Left cardiac atrium (tissue), 4 donors: ENCODE measurements at places on chromosomes 5 and 9.

- DNase-seq, result peak; percentile 60
These were observed 1.1 kb upstream of the GNPDA1 start for GRCh38 chr5:142013734-142014521.

GRCh38 chr5:135046661-135047346 lies 12.8 kb upstream of the PITX1 start:
- no peak for DNase-seq

GRCh38 chr9:114414346-114414745 lies 26.6 kb upstream of the AKNA start:
- no peak for DNase-seq

- DNase-seq, result no peak
These were observed 290.2 kb upstream of the RGMB start for GRCh38 chr5:98483301-98483685.

DNA sequence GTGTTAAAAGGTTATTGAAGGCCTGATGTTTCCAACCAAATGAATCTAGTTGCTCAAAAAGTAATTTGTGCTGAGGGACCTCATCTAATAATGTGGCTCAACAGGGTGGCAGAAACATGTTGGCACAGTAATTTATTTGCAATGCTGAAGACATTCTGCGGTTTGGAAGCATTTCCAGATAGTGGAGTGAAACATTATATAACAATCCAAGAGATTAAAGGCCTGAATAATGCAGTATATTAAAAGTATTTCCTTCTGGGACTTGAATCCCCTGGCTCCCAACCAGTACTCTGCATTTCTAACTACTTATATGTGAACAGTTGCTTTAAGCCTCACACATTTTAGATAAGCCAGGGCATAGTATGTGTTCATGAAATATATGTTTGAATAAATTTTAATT lies 25.9 kb upstream of the ALDH1A1 start:
- DNase-seq, result no peak

DNA sequence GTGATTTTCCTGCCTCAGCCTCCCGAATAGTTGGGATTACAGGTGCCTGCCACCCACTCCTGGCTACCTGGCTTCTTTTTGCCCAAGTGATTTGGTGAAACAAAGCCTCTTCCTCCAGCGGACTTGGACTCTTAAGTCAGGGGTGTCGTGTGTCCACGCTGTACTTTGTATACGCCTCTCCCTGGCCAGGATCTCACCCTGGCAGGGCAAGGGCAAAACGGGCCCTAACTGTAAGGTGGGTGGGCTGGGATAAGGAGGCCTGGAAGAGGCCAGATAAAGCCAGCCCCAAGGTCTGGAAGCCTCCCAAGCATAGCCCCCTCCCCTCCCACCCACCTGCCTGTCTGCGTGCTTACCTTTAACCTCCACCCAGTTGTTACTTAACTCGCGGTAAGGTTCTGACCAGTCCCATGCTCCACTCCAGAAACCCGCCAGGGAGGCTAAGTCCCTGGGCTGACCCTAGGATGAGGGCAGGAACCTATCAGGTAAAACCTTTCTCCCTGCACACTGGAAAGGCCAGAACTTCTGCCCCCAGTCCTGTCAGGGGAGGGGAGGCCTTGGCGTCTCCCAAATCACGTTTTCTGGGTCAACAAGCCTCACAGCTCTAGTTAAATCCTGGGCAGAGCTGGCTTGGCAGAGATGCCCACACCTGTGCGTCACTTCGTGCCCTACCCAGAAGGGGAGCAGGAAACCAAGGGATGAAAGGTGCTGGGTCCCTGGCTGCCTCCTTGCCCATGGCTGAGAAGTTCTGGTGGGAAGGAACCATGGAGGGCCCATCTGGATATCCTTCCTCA lies 8.4 kb downstream of the CDK9 start:
- DNase-seq, result no peak

DNA sequence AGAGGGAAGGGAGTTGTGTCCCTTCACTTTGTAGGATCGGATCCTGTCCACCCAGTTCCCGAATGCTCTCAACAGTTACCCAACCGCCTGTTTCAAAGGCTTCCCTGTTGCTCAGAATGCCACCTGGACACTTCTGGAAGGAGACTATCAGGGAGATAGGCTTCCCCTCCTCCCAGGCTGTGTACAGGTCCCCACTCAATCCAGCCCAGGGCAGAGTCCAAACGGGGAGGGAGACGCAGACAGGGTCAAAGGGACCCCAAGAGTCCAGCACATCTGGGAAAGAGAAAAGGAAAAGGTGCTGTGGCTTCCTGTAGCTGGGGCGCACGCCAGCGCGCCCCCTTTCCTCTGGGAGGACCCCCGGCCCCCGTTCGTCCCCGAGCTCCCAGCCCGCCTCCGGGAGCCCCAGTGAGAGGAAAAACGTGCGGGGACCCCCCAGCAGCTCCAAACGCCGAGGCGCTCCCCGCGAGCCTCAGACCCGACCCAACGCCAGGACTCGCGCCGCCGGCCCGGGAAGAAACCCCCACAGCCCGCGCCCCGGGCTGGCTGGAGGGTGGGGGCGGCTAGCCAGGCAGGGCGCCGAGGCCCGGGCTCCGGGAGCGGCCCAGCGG lies 640 bp downstream of the SURF4 start:
- peak; percentile 38 for DNase-seq

DNA sequence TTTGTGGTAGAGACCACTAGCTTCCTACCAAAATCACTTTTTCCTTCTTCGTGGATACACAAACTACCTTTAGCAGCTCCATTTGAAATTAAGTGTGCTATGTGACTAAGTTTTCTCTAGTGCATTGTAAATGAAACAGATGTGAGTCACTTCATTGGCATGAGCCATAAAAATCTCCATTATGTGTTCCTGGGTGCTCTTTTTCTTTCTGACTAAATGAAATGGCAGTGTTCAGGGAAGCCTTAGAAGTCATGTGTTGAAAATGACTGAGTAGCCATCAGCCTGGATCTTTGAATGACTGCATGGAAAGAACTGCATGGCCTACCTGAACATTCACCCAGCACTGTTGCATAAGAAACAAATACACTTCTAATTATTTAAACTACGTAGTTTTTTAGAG lies 107.9 kb downstream of the NDUFAF2 start:
- no peak for DNase-seq

GRCh38 chr9:135076876-135077430 lies 10.5 kb upstream of the OLFM1 start:
- no peak for DNase-seq

DNA sequence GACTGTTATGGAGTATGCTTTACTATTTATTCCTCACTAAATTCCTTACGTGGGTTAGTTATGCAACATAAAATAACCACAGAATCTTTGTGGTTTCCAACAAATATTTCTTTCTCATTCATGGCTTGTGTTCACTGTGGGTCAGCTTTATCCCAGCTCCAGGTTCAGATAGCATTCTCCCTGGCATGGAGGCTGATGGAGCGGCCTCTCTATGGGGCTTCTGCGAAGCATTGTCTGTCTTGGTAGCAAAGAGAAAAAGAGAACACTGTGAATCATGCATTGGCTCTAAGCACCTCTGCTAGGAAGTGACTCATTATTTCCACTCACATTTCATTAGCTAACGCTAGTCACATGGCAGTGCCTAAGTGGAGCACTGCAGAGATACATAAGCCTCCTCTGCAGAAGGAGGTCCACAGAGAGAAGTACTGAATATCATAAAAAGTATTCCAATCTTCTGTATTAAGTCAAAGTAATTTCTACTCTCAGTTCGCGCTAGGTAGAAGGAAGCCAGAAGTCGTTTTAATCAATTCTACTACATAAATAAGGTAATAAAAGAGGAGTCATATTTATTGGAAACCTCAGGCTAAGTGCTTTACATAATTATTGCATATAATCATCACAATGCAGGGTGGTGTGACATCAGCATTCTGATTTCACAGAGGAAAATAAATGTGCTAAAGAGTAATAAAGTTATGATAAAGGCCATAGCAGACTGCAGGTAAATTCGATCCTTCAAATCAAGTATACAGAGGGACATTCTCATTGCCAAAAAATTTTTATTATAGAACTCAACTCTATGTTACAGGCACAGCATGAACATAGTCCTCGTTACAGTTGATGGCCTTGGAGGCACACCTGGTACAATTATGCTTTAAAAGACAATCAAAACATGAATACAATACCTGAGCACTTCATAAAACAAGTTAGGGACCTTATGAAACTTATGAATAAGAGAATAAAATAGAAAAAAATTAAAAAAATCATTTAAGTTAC lies 531.1 kb downstream of the CETN3 start:
- no peak for DNase-seq

DNA sequence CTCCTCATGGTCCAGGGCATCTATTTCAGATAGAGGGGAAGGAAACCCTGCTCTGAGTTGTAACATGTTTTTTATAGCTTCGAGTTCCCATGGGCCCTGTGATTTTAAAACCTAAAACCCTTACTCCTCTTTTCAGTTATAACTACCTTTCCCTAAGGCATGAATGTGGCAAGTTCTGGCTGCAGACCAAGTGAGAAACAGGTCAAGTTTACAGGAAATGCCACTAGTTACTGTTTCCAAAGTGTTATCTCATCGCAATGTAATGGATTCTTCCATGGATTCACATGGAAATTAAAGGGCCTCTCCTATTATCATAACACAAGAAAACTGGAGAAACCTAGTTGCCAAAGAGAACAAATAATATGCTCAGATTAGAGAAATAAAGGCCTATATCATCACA lies 574.5 kb upstream of the GRAMD2B start:
- DNase-seq, result no peak

DNA sequence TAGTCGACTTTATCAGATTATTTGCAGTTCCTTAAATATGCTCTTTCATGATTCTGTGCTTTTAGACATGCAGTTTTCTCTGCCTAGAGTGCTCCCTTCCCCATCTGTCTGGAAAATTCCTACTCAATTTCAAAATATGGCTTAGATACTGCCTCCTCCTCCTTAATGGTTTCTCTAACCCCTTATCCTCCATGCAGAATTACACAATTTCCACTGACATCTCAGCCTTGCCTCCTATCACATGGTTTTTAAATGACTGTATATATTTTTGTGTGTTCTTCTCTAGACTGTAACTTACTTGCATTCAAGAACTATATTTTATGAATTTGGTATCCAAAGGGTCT lies 85.2 kb downstream of the SLC44A1 start:
- no peak for DNase-seq

DNA sequence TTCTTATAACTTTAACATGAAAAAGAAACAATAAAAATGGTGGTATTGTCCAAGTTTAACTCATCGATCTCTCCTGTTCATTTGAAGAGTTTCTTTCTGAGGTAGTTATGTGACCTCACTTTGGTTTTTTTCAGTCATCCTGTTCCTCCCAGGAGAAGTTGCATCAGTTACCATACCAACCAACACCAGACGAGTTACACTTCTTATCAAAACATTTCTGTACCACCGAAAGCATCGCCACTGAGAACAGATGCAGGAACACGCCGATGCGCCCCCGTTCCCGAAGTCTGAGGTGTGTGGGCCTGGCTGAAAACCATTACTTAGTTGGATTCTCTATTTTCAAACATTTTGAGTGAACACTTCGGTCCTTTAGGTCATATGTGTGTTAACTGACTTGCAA lies 96.3 kb downstream of the CD180 start:
- no peak for DNase-seq

DNA sequence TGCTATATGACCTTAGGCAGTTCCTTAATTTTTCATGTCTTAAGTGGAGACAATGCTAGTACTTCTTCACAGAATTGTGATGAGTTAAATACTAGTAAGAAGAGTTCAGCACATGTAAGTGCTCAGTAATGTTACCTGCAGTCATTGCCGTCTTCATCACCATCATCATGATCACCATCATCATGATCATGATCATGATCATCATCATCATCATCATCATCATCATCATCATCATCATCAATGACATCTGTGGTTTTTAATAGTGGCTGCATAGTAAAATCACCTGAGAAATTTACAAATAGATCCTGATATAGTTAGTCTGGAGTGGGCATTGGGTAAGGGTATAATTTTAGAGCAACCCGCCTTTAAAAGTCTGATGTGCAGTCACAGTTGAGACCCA lies 14.7 kb upstream of the PALM2AKAP2 start:
- DNase-seq, result no peak

DNA sequence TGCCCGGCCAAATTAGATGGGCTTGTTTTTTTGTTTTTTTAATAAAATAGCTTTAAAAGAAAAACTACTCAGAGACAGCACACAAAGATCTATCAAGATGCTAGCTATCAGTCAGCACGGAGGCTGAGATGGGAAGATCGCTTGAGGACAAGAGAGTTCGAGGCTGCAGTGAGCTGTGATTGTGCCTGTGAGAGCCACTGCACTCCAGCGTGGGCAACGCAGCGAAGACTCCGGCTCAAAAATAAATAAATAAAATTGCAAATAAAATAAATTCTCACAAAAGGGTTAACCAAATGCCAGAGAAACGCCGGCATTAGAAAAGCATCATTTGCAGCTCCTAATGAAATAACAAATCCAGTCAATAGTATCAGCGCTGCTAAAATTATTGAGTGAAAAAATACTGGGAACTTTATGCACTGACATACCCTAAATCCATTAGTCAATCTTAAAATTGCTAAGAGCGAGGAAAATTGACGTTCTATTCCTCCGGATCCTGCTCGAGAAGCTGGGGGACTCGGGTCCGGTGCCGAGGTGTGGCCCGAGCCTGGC lies 681 bp downstream of the CPLANE1 start:
- no peak for DNase-seq

DNA sequence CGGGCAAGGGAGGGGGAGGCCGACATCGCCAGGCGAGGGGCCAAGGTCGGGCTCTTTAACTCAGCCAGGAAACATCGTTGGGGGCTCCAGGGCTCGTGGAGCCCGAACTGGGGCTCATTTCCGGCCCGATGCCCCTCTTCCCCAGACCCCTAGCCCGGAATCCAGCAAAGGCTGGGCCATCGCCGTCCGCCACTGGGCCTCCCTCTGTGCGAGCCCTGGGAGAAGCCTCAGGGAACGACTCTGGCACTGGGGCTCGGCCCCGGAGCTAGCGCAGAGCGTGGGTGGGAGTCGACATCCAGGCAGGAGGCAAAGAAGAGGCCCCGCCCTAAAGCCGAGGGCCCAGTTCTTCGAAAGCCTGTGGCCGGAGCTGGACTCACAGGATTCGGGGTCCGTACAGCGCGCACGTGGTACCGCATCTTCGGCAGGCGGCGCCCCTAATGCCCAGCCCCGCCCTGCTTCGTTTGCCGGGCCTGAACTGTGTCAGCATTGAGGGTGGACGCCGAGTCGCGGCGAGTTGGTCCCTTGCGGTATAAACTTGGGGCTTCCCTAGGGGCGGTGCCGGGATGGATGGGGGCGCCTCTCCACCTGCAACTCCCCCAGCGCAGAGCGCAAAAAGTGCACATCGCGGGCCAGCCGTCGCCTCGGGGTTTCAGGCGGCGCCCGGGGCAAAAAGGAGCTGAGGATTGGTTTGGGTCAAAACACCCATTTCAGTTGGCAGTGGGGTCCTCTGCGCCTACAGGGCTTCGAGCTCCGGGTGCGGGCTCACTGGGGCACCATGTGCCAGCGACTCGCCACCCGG lies 3.6 kb upstream of the PAX5 start:
- no peak for DNase-seq

DNA sequence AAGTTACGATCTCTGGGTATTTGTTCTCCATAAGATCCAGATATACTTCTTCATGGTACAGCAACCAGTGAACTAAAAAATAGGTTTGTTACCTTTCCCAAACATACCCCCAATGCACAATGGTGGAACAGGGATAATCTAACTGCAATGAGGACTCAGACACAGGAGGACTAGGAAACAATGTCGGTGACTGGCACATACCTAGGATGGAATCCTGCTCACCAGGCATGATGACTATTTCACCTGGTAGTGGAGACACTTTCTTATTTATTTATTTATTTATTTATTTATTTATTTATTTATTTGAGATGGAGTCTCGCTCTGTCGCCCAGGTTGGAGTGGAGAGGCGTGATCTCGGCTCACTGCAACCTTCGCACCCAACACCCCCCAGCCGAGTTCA lies 159.9 kb upstream of the CCNH start:
- no peak for DNase-seq

GRCh38 chr9:91567642-91568274 lies 144.1 kb upstream of the NFIL3 start:
- no peak for DNase-seq

- no peak for DNase-seq
These were observed 32.8 kb upstream of the MSANTD3 start for GRCh38 chr9:100394032-100394695.
